CD4-positive, alpha-beta T cell treated with Interleukin-15 for 1 hour (primary cell): ENCODE measurements at places on chromosomes 1 and 21.

- no peak for DNase-seq
Measured at GRCh38 chr21:36753556-36753955, 54.6 kb downstream of the SIM2 start.

GRCh38 chr1:15851210-15852035 lies 3.9 kb downstream of the SPEN start:
- no peak for DNase-seq

DNA sequence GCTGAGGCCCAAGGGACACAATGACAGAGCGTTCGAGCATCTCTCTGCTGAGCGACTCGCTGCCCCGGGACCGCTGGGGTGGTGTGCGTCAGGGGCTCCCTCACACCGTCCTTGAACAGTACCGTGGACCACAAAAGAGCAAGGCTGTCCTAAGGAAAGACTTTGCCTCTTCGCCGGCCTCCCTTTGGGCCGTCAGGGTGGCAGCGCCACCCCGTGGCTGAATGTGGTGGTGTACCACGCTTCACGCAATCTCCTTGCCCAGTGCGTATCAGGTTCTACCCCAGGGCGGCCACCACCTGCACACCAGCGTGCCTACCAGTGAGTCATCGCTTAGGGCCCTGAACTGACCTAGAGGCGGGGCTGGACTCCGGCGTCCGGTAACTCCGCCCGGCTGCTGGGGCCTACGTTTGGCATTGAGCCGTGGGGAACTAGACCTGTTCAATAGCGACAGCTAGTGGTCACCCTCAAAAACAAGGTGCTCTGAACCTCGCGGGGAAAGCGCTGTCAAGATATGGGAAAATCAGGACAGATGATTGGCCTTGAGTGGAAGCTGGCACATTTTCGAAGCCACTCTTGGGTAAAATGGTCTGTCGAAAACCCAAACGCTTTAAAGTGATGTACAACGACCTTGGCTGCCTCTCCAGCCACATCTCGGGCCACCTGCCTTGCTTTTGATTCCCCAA lies 8.1 kb upstream of the TRAF3IP3 start:
- peak; percentile 93 for DNase-seq

DNA sequence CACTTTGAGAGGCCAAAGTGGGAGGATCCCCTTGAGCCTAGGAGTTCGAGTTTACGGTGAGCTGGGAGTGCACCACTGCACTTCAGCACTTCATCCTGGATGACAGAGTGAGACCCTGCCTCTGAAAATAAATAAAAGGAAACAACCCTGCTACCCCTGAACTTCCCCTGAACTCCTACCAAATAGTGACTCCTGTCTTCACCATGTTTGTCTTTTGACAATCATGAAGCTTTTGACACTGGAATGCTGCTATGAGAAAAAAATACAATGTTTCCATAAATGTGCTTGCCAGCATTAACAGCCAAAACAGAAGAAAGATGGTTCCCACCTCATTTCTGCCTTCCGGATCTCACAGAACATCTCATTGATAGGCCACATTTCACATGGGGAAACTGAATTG lies 10.4 kb downstream of the ZBTB8A start:
- no peak for DNase-seq
